ENCODE measurements at places on chromosomes 1 and 21.

GRCh38 chr1:201838381-201838780 lies 9.4 kb downstream of the IPO9 start:
- no peak for DNase-seq

DNA sequence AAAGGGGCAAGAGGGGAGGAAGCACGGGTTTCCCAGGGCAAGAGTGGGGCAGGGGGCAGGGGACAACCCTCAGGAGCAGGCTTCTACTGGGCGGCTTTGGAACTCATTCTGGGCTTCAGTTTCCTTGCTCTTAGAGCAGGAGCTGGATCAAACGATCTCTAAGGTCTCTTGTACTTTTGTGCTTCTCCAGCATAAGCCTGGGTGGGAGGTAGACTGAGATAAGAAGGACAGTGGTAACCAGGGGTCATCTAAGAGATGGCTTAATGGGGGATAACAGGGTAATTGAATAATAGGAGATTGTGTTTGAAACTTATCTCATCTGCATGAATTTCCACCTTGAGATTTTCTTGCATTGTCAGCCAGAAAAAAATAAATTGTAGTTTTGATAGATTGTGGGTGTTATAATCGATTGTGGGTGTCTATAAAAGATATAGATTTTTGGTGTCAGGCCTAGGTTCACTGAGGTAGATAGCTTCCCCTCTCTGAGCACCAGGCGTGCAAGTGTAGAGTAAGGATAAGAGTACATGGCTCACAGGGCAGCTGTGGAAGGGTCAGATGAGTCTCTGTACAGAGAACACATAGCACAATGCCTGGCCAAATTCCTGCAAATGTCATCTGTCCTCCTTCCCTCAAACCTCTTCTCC lies 68.0 kb downstream of the CD58 start:
- no peak for DNase-seq

DNA sequence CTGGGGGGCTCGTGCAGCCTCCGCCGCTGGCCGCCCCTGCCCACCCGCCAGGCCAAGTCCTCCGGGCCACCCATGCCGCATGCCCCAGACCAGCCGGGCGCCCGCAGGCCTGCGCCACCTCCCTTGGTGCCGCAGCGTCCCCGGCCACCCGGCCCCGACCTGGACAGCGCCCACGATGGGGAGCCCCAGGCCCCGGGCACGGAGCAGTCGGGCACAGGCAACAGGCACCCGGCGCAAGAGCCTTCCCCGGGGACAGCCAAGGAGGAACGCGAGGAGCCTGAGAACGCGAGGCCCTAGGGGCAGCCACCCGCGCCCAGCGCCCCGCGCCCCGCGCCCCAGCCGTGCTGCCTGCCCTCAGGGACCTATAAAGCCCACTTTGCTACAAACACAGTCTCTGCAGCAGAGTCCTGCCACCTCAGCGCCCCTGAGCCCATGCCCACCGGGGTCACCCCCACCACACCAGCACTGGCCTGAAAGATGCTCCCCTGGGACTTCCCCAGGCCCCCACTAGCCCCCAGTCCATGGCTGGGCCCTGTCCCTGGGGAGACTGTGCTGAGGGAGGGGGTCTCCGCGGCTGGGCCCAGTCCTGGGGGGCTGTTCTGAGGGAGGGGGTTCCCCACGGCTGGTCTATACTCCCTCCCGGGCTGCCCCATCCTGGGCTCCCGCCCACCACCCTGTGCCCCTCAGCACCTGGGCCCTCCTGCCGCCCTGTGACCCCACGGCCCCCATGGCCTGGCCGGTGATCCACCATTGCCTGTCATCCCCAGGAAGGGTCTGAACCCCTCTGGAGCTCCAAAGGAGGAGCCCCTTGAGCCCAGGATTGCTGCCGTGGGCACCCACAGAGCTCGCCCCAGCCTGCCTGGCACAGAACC lies 8.6 kb downstream of the TNFRSF18 start:
- DNase-seq = no peak

DNA sequence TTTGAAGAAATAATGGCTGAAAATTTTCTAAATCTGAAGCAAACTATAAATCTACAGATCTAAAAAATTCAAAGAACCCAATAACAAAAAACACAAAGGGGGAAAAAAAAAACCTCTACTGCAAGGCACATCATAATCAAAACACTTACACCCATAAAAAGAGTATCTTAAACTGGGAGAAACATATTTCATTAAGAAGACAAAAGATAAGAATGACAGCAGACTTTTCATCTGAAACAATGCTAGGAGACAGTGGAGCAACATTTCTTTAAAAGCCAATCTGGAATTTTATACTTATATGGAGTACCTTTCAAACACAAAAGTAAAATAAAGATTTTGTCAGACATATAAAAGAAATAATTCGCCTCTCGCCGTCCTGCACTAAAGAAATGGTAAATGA lies 49.1 kb downstream of the COP1 start:
- DNase-seq = no peak

DNA sequence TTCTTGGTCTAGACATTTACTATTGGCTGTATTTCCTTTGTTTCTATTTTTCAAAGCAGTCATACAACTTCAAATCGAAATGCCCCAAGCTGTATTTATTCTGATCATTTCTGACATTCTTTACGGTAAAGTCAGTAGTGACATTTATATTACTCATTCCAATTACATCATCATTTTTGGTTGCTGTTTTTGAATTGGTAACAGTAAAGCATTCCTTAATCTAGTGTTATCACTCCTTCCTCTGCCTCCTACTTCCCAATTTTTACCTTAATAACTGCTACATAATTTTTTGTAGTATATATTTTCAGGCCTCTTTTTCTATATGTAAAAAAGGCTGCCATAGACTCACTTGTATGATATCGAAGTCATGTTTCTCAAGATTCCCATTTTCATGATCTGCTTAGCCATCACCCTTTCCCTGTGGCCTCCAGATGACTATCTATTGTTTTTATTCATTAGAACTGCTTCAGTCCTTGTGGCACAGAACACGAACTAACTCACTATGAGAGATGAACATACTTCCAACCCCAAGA lies 167.2 kb downstream of the RUNX1 start:
- no peak for DNase-seq

GRCh38 chr1:153531638-153532037 lies 4.2 kb downstream of the S100A6 start:
- DNase-seq = no peak

- no peak for DNase-seq
Observed at GRCh38 chr1:107949467-107950253, 15.3 kb downstream of the VAV3 start.

GRCh38 chr1:88647249-88647645 lies 36.8 kb upstream of the PKN2 start:
- no peak for DNase-seq

DNA sequence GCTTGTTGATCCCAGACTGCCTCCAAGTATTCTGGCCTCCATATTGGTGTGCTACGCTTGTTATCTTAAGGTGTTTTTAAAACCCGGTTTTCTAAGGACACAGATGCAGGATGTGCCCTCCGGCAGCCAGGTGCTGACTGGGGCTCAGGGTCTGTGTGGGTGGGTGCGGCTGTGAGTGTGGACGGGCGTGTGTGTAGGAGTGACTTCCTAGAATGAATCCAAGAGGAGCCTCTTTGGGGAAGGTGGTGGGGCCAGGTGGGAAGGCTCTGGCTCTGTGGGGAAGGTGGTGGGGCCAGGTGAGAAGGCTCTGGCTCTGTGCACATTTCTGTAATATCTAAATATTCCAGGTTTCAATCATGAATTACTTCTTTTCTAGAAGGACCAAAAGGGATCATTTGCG lies 12.8 kb upstream of the TSPEAR start:
- DNase-seq = no peak

- DNase-seq = no peak
Observed at GRCh38 chr1:230713915-230714764, at the start of gene AGT. Gene AGT (minus strand): TSS chr1:230714122. CDS start chr1:230710823, 3,299 bp downstream.

Measured in activated naive CD4-positive, alpha-beta T cell treated with anti-CD3 and anti-CD28 coated beads, Interleukin-2, amount 50 U/mL, for 72 hours (primary cell).